Activated naive CD4-positive, alpha-beta T cell treated with anti-CD3 and anti-CD28 coated beads for 36 hours (primary cell): ENCODE measurements at places on chromosomes 13 and 19. TPM values are rescaled to one million over a fixed set of nuclear protein-coding genes. Genes with fewer than 3 reads are reported as not detected.

The NDUFA7 gene
- total RNA-seq = 95.9 TPM

The CGB1 gene
- not detected for total RNA-seq

GRCh38 chr13:44267203-44267602 lies 106.4 kb upstream of the SERP2 start:
- peaks cover 4% of the 10 kb centered on the region for H3K27me3 ChIP-seq
- no peaks in the 10 kb centered on the region for H3K36me3 ChIP-seq
- DNase-seq = no peak
- peaks cover 25% of the 10 kb centered on the region for H3K4me1 ChIP-seq
- H3K27ac ChIP-seq = no peak overlapping the region

The NCCRP1 gene
- total RNA-seq = not detected

The ZSCAN4 gene
- total RNA-seq = not detected

GRCh38 chr19:3774621-3775373 lies 2.8 kb upstream of the RAX2 start:
- H3K27me3 ChIP-seq = no peaks in the 10 kb centered on the region
- H3K27ac ChIP-seq = no peak overlapping the region
- DNase-seq = no peak
- H3K4me1 ChIP-seq = no peaks in the 10 kb centered on the region

DNA sequence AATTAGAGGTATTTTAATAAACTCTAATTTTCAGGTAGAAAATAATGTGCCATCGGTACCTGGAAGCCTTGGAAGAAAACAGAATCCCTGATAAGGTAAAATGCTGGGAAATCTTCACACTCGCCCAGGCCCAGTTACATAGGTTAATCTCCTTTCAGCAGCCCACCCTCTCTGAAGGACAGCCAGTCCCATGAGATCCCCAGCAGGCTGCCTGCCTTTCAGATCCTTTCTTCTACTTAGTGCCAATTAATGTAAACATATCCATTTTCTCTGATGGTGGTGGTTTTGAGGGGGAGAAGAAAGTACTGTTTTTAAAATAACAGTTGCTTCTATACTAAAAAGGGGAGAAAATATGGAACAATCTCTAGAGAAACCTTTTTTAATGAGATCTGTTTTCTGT lies 12.2 kb downstream of the SMAD9 start:
- peaks cover 28% of the 10 kb centered on the region for H3K27me3 ChIP-seq
- no peak overlapping the region for H3K27ac ChIP-seq
- no peaks in the 10 kb centered on the region for H3K4me1 ChIP-seq
- H3K4me3 ChIP-seq = no peak overlapping the region
- DNase-seq = no peak
- H3K36me3 ChIP-seq = no peaks in the 10 kb centered on the region

DNA sequence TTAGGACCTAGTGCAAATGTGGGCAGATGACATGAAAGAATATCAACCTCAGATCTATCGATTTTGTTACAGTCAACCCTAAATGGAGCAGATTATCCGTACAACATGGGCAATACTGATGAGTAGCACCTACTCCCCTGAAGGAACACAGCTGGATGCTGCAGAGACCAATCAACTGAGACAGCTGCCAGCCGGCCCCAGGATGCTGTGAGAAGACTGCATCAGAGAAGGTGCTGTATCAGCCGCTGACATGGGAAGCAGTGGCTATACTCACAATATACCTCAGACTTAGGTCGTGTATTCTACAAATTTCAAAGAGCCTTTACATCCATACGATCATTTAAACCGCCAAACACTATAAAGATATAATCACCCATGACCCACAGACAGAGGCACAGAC lies 95.9 kb upstream of the FNDC3A start:
- no peak overlapping the region for H3K4me3 ChIP-seq
- H3K27ac ChIP-seq = no peak overlapping the region
- peaks cover 45% of the 10 kb centered on the region for H3K4me1 ChIP-seq
- no peaks in the 10 kb centered on the region for H3K36me3 ChIP-seq
- H3K27me3 ChIP-seq = no peaks in the 10 kb centered on the region

GRCh38 chr13:111011899-111012298 lies 97.0 kb upstream of the ANKRD10 start:
- no peak for DNase-seq
- no peaks in the 10 kb centered on the region for H3K36me3 ChIP-seq
- no peak overlapping the region for H3K4me3 ChIP-seq
- H3K4me1 ChIP-seq = no peaks in the 10 kb centered on the region

The CCDC169 gene
- total RNA-seq = 1.0 TPM
